ENCODE measurements at places on chromosomes 11 and 22. TPM values are rescaled to one million over a fixed set of nuclear protein-coding genes. Genes with fewer than 3 reads are reported as not detected.

Gene RFPL2
- total RNA-seq: not detected

Gene C11orf97
- total RNA-seq: not detected

Gene SPDYC
- total RNA-seq: not detected

DNA sequence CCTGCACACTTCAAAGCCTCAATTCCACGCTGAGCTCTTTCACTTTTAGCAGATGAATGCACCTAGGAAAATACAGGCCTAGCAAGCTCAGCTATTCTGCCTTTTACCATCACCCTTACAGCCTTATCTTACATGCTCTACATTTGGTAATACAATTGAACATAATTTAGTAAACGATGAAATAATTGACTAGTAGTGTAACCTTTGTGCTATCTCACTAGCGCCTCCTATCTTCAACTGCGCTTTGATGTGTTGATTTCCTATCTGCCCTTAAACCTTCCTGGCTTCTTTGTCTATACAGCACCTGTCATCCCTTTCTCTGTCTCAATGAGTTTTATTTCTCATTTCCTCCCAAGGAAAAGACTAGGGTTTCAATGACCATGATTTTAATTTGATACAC lies 149.7 kb downstream of the LRRC4C start:
- H3K36me3 ChIP-seq: no peaks in the 10 kb centered on the region
- DNase-seq: no peak
- no peaks in the 10 kb centered on the region for H3K4me1 ChIP-seq
- no peak overlapping the region for H3K4me3 ChIP-seq
